EL (cell line): ENCODE measurements at places on chromosomes 7 and 10.

GRCh38 chr7:50608196-50608906, 43.1 kb upstream of the DDC start:
- DNase-seq = no peak

- peak; percentile 79 for DNase-seq
Measured at GRCh38 chr10:103040418-103040817, 122.3 kb downstream of the CNNM2 start.

- no peak for DNase-seq
Measured at GRCh38 chr7:44398953-44399574, 73.7 kb upstream of the CAMK2B start.

DNA sequence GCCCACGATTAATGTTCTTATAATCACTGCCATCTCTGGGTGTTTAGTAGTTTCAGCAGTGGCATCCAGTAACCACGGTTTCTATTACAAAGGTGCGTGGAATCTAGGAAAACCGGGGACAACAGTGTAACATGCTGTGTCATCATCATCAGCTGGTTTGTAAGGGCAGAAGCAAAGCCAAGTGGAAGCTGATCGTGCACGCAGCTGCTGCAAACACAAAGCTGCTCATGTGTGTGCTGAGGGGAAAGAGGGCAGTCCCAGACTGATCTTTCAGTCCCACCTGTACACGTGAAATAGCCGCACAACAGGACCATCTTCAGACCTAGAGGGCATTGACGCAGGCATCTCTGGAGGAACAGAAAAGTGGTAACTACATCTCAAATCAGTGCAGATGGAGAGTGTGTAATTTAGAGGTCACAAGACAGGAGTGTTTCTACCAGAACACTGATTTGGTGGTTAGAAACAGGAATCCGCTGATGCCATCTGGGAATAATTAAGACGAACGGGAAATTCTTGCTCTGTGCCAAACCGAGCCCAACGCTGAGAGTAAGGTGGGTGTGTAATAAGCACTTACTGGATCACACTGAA, 13.4 kb downstream of the ANKRD16 start:
- peak; percentile 83 for DNase-seq

DNA sequence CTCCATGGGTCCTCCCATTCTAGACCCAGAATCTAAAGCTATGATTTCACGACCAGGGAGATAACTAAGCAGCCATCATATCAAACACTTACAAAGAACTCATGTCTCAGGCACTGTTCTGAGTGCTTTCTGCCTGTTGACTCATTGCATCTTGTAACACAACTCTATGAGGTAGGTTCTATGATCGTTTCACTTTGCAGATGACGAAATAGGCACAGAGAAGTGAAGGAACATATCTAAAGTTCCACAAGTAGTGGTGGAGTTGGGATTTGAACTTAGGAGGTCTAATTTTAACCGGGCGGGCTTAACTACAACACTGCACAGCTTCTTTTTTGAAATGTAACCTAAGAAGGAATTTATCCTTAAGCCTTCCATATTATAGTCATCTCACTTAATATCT, 2.9 kb downstream of the RBP4 start:
- DNase-seq = no peak

DNA sequence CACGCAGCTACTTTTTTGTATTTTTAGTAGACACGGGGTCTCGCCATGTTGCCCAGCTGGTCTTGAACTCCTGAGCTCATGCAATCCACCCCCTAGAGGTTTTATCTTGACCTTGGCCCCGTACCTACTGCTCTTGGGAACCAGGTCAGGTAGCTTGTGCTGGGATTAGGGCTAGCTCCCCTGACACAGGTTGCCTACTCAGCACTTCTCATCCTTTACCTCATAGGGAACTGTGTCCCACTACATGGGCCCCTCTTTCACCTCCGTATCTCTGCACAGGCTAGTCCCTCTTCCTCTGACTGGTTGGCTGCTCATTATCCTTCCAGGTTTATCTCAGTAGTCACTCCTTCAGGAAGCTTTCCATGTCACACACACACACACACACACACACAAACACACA, 58.0 kb upstream of the ITPRID1 start:
- no peak for DNase-seq

- no peak for DNase-seq
Measured at GRCh38 chr10:70498970-70499835, 20.6 kb downstream of the PALD1 start.

GRCh38 chr7:18177815-18178660, 150.4 kb upstream of the PRPS1L1 start:
- DNase-seq = no peak

DNA sequence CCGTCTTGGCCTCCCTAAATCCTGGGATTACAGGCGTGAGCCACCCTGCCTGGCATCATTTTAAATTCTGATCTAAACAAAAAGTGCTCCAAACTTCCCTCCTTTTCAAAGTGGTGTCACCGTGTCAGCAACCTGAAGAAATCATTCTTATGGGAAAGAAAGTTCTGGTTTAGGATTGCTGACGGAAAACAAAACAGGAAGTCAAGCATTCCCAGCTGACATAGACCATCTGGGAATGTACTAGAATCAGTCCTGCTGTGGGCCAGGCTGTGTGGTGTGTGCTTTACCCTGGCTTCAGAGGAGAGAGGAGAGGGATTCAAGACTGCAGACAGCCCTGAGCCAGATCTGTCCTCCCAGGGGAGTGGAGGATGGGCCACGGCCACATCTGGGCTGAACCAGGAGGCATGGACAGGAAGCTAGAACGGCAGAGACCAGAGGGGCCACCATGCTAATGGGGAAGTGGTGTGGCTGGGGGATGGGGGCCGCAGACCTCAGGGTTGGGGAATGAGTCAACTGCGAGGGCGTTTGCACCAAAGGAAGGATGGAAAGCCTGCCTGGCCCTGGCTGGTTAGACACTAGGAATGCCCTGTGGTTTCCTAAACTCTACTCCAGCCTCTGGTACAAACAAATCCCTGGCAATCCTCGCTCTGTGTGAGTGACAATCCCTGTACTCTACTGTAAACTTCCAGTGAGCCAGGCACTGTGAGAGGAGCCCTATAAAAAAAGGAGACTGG, 16.7 kb upstream of the CLIP2 start:
- peak; percentile 96 for DNase-seq

DNA sequence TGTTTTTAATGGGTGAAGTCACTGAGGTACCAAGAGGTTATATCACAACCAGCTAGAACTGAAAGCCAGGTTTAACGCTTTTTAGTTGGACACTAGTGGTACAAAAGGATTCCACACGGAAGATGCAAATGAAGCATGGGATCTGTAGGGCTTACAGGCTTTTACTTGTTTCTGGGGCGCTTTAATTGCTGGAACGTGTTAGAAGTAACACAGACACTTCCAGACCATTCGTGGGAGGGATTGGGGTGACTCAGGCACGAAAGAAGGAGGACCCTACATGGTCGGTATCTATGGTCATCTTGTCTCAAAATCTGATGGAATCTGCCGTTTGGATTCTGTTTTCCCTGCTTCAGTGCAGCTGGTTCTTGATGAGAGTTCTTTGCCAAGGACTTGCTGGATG, 1.0 kb downstream of the YKT6 start:
- peak; percentile 41 for DNase-seq

GRCh38 chr10:117005527-117006055, 604 bp upstream of the SHTN1 start:
- peak; percentile 19 for DNase-seq

- DNase-seq = no peak
Measured at GRCh38 chr7:39741942-39742623, 118.7 kb downstream of the RALA start.

GRCh38 chr7:44286182-44286617, 39.2 kb downstream of the CAMK2B start:
- DNase-seq = no peak

- peak; percentile 59 for DNase-seq
Measured at GRCh38 chr7:27129729-27130539, 623 bp downstream of the HOXA4 start.

DNA sequence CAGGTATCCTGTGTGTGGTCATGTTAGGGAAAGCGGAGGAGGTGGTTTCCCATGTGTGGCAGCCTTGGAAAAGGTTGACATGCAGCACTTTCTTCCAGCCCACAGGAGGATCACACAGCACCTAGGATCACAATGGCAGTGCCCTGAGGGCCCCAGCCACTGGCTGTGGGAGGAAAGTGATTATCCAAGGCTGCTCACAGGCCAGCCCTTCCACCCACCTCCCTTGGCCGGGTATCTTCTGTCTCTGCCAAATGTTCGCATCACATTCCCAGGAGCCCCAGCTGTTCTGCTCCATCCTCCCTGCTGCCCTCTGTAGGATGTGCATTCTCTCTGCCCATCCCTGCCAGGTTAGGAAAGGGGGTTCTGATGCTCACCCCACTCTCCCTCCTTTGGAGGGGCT, 2.5 kb upstream of the MLXIPL start:
- peak; percentile 25 for DNase-seq

- DNase-seq = peak; percentile 41
Measured at GRCh38 chr10:103638948-103639347, 145.4 kb downstream of the NEURL1 start.

GRCh38 chr10:47438857-47439474, 44.9 kb downstream of the ANXA8 start:
- peak; percentile 61 for DNase-seq

DNA sequence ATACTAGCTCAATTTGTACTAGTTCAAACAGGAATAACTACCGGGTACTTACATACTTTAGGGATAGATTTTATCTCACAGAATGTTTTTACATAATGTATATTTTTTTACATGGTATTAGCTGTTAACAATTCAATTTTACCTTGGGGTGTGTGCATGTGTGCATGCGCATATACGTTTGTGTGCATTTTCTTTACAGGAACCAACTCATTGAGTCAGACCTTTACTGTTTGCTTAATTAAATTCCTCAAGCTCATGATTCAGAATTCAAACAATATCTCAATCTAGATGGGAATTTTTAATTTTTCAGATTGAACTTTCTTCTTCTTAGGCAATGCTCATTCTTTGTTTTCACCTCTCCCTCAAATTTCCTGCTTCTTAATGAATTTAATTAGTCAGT, 24.7 kb upstream of the WASL start:
- no peak for DNase-seq

GRCh38 chr10:28993056-28993455, 295.8 kb upstream of the LYZL1 start:
- DNase-seq = no peak
